ENCODE measurements at places on chromosomes 13 and 19. TPM values are rescaled to one million over a fixed set of nuclear protein-coding genes. Genes with fewer than 3 reads are reported as not detected.

GRCh38 chr13:59906413-59907049 lies 257.2 kb downstream of the DIAPH3 start:
- DNase-seq = no peak

DNA sequence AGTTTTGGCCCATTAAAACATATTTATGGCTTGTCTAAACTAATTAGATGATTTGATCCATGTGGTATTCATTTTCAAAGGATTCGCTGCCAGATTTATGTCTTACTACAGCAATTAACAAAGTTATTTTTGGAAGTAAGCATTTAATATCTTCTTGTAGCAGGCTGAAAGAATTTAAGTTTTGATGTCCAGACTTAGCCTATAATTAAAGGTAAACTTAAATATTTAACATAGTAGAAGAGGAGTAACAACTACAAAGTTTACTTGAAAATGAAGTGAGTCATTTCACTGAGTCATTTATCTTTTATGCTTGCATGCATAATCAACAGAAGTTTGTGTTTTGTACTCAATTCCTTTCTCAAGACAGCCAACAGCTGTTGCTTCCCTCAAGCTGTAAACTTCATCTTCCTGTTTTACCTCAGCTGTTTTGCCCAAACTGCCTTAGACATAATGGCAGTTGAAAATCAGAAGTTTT lies 58.1 kb downstream of the EDNRB start:
- no peak for DNase-seq

GRCh38 chr13:34464011-34464410 lies 478.1 kb upstream of the NBEA start:
- no peak for DNase-seq

DNA sequence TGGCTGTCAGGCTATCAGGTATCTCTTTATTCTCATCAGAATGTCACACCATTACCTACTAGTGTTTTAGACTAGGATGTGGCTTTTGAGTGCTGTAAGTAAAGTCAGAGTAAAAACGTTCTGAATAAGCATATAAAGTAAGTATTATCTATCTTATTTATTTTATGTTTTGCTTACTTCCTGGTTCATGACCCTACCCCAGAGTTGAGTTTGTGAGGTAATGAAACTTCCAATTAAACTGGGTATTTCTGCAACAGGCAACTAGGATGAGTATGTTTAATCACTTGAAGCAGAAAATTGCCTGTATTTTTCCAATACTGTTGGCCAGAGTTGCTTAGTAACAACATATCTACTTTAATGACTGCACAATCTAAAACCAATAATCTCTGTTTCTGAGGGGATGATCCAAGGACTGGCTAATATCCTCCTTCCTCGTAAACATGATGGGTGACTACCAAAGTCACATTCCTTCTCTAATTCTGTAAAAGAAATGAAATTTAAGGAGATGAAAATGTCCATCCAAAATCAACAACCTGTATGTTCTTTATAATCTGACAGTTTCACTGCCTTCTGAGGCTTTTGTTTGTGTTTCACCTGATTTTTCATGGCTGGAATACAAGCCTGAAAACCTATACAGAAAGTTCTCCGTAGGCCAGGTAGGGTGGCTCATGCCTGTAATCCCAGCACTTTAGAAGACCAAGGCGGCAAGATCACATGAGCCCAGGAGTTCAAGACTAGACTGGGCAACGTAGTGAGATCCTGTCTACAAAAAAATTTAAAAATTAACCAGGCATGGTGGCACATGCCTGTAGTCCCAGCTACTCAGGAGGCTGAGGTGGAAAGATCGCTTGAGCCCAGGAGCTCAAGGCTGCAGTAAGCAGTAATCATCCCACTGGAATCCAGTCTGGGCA lies 83.1 kb downstream of the ABCC4 start:
- no peak for DNase-seq

DNA sequence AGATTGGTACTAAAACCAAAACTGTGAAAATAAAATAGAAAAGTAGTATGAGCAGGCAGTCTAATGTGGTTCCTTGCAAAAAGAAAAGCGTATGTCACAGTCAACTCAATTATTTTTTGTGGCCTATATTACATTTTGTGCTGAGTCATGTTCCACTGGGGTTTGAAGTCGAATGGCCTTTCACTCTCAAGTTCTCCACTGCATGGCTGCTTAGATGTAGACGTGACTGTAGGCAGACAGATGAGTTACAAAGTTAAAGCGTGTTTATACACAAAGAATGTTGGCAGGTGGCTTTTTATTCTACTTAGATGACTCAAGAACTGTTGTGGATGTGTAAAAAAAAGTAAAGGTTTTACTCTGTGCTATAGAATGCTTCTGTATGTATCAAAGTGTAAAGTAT lies 133.9 kb downstream of the SLITRK6 start:
- no peak for DNase-seq

DNA sequence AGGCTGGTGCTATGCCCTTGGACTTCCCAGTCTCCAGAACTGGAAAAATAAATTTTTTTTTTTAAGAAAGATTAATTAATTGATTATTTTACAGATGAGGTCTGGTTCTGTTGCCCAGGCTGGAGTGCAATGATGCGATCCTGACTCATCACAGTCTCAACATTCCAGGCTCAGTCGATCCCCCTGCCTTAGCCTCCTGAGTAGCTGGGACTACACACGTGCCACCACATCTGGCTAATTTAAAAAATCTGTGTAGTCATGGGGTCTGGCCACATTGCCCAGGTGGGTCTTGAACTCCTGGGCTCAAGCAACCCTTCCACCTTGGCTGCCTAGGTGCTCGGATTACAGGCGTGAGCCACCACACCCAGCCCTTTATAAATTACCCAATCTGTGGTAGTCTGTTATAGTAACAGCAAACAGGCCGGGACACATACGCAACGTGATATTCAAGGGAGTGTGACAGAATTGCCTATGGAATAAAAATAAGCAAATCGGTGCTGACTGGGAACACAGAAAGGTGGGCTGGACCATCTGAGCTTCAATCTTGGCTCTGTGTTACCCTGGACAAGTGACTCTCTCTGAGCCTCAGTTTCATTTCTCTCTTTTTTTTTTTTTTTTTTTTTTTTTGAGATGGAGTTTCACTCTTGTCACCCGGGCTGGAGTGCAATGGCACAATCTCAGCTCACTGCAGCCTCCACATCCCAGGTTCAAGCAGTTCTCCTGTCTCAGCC lies 42.8 kb downstream of the PIN1 start:
- DNase-seq = no peak

KCTD15 gene
- 47.4 TPM for total RNA-seq

ONECUT3 gene
- not detected for total RNA-seq

ZIC5 gene
- total RNA-seq = not detected

Measured in uterus (tissue), 4 donors.